ENCODE measurements at places on chromosomes 5 and 9.

GRCh38 chr5:107337281-107337680 is 333.5 kb downstream of the EFNA5 start:
- DNase-seq = no peak

- peak; percentile 12 for DNase-seq
Observed at GRCh38 chr9:36632892-36633291, 60.2 kb downstream of the MELK start.

DNA sequence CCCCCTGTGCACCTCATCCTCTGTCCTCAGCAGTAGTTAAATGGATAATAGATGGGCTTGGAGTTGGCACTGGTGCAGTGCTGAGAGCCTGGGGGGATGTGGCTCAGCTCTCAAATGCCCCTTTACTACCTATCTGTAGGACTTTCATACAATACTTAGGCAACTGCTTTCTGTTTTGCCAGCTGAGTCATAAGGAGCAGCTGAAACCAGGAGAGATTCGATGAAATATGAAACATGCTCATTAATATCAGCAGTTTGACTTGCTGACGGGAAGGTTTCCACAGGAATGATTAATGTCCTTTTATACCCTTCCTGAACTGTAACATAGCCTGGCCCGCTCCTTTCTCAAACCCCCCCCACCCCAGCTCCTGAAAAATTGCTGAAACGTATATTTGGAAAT is 142.6 kb downstream of the SAXO1 start:
- no peak for DNase-seq

- no peak for DNase-seq
Observed at GRCh38 chr5:36635721-36636390, 29.4 kb downstream of the SLC1A3 start.

GRCh38 chr5:168875832-168876231 is 296.7 kb upstream of the PANK3 start:
- no peak for DNase-seq

DNA sequence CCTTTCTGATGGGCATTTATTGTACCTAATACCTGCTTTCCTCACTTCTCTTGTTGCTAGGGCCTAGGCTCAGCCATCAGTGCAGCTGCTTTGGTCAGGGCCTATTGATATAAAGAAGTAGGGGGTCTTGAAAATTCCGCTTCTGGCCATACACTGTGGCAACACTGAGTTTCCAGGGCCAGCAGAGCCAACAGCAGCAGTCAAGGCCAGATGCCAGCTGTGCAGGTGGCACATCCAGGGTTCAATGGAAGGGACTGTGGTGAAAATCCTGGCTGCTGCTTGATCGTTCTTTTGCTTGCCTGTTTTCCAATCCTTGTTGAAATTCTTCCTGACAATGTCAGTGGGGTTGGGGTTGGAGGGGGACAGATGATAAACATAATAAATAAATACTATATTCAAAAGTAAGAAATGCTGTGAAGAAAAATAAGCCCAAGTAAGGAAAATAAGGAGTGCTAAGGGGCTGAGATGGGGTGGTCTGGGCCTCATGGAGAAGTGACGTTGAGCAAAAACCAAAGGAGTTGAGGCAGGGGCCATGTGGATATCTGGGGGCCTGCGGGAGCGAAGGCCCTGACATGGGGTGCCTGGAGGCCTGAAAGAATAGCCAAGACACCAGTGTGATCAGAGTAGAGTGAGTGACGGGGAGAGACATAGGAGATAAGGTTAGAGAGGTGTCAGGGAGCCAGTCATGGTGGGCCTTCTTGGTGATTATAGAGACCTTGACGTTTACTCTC is 91.0 kb upstream of the ALDH1B1 start:
- DNase-seq = no peak
